ENCODE measurements at places on chromosomes 6 and 20.

DNA sequence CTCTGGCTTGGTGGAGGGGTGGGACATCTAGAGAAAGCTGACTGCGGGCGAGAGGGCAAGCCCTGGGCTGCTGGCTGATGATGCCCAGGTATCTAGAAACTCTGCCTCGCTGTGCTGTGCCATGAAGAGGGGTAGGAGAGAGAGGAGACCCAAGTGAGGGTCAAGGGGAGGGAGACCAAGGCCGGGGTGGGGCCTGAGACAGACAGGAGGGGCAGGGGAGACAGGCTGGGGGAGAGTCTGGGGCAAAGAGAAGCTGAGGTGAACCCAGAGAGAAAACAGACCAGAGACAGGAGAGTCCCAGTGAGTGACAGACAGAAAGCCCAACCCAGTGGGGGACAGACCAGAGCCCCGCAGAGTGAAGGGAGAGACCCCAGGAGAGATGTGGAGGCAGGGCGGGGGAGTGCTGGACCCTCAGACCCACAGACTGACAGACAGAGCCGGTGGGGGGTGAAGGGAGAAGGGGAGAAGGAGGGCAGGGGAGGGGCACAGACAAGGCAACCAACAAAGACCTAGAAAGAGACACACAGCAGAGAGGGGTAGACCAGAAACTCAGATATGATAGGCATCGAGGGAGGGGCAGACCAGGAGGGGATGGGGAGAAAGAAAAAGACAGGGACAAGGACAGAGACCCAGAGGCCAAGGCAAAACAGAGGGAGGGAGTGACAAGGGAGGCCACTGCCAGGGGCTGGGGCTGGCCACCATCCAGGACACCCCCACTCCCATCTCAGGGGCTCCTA is 5.9 kb downstream of the TEAD3 start:
- no peak for DNase-seq

- DNase-seq = no peak
Measured at GRCh38 chr6:117142995-117143394, 122.4 kb upstream of the VGLL2 start.

GRCh38 chr6:15310680-15311079 is 64.8 kb downstream of the JARID2 start:
- DNase-seq = no peak

GRCh38 chr6:17585766-17586490 is 14.2 kb upstream of the FAM8A1 start:
- DNase-seq = no peak

GRCh38 chr6:692356-692851 is 535 bp downstream of the EXOC2 start:
- peak; percentile 74 for DNase-seq

DNA sequence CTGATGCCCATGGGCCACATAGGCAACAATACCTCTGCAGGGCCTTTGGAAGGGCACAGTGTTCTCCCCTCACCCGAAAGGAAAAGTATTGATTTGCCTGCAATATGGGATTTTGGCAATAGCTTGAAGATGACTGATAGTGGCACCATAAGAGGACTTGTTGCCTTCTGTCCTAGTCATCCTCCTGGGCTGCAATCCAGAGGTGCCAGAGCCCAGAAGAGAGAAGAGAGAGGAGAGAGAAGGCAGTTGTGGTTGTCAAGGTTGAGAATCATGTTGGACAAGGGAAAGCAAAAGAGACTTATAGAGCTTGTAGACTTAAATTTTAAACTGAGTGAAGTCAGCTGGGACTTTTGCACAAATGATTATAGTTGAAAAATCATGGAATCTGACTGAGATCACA is 14.6 kb downstream of the HDGFL1 start:
- no peak for DNase-seq

DNA sequence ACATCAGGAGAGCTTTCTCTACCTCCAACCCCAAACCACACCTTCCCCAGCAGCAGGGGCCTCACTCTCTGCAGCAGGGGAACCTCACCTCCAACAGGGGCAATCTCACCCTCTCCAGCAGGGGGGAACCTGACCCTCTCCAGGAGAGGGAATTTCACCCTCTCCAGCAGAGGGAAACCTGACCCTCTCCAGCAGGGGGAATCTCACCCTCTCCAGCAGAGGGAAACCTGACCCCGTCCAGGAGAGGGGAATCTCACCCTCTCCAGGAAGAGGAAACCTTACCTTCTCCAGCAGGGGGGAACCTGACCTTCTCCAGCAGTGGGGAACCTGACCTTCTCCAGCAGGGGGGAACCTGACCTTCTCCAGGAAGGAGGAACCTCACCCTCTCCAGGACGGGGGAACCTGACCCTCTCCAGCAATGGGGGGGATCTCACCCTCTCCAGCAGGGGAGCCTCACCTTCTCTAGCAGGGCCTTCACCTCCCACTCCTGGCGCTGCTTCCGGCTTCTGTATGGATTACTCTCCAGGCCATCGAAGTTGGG is 3.1 kb downstream of the B3GALT4 start:
- no peak for DNase-seq

DNA sequence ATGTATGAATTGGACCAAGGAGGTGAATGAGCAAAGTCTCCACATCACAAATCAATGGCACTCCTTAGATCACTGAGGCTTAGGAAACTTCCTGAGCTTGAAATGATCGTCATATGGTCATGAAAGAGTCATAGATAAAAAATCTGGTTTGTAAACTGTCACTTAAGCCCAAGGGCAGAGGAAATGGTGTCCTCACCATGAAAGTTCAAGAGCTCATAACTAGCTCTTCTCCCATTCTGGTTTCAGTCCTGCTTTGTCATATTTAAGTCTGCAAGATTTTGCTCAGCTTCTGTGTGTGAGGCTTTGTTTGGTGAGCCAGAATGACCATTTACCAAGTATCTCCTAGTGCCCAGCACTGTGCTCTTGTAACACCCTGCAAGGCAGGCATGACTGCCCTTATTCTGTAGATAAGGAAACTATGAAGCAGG is 60.5 kb downstream of the GJA10 start:
- no peak for DNase-seq

DNA sequence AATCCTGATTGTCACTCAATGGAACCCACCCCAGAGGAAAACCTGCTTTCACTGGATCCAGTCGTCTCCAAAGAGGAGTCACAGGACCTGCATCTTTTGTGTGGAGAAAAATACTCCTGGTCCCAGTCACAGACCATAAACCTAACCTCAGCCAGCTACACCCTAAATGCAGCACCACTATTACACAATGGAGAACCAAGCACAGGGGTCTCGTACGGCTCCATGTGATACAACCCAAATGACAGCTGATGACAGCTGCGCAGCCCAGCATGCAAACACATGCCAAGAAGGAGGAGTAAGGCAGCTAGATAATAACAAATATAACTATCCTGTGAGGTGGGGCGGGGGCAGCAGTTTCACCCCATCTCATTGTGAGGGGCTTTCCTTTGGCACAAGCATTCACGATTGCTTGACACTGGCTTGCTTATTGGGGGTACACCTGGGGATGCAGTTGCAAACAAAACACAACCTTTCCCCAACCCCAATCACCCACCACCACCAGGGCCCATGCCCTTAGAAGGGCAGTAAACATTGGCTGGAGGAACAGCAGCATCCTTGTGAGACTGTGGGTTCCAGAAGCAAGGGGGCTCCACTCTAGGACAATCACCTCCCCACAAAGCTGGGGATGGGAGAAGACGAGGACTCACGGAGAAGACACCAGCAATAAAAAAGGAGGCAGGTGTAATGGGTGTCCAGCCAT is 51.5 kb downstream of the TRERF1 start:
- DNase-seq = no peak

DNA sequence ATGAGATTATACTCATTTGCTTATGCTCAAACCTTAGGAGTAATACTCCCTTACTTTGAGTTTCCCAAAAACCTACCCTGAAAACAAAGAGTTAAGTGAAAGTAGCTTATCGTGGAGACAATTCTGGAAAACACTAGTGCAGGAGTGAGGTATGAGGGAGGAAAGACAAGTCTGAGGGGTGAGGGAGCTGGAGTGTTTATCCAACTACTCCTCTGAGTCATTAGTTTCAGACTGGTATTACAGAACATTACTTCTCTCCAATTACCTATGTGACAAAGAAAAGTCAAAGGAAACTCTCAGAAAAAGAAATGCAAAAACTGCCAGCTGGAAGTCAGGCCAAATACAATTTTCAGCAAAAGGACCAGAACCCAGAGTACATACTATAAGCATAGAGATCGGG is 171.1 kb upstream of the SPTLC3 start:
- no peak for DNase-seq

- no peak for DNase-seq
Measured at GRCh38 chr6:153069897-153070296, 61.2 kb downstream of the RGS17 start.

DNA sequence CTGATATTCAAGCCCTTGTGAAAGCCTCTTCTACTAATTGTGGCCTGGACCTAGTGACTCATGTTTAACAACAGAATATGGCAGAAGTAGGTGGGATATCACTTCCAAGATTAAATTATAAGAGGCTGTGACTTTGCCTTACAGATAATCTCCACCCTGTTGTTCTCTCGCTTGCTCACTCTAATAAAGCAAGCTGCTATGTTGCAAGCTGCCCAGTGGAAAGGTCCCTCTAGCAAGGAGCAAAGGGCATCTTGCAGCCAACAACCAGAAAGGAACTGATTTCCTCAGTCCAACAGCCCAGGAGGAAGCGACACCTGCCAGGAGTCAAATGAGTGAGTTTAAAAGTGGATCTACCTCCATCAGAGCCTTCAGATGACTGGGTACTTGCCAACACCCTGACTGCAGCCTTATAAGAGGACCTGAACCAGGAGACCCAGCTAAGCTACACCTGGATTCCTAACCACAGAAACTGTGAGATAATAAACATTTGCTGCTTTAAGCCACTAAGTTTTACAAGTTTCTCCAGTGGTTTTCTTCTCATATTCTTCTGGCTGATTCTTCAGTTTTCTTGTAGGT is 112.6 kb downstream of the FRK start:
- no peak for DNase-seq

GRCh38 chr20:5770231-5770986 is 20.2 kb downstream of the SHLD1 start:
- DNase-seq = no peak

DNA sequence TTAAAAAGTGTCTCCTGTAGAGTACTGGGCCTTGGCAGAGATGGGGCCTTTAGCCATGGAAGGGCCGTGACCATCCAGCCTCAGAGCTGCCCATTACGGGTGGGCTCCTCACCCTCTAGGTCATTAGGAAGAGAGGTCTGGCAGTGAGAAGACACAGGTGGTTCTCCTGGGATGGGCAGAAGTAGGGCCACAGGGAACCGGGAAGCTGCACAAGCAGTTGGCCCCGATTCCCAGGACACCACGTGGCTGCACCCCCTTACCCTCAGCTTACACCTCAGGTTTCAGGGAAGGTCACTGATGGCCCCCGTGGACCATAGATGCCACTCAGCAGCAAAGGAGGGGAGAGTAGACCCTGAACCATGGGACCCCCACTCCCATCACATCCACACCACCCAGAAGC is 1.6 kb downstream of the RAET1G start:
- DNase-seq = no peak

DNA sequence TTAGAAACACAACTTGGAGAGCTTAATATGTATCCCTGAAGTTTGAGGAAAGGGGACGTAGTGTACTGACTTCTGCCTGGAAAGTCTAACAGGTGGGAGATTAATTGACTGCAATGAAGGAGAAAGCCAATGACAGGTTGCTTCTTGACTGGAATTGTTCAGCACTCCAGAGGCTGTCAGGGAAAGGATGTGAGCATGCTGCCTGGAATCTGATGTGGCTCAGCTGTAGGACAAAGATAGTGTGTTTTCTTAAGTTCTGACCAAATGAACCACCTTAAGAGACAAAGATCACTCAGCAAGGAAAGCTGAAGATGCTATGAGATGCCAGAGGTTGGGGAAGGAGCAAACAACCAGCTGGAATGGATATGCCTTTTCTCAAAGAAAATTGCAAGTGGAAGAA is 185.8 kb downstream of the PHF3 start:
- DNase-seq = no peak

- no peak for DNase-seq
Measured at GRCh38 chr6:135680964-135681913, 170.3 kb upstream of the PDE7B start.

GRCh38 chr6:15176816-15177370 is 69.0 kb upstream of the JARID2 start:
- no peak for DNase-seq

GRCh38 chr6:125722886-125723285 is 26.5 kb upstream of the HEY2 start:
- no peak for DNase-seq

- no peak for DNase-seq
Measured at GRCh38 chr6:5507131-5507681, 245.9 kb downstream of the FARS2 start.

DNA sequence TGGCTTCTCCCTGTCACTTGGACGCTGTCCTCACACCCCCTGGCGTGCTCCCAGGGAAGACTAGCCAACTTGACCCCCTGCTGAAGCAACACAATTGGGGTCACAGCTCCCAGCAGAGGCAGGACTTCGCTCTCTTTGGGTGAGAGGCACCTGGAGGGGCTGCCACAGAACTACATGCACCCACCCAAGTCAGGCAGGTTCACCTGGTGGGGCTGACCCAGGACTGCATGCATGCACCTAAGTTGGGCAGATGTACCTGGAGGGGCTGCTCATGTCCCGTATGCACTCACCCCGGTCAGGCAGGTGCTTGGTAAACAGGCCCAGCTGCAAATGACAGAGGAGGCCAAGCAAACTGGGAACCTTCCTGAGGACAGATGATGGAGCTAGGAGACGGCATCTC is 154.3 kb upstream of the RPS6KA2 start:
- no peak for DNase-seq

DNA sequence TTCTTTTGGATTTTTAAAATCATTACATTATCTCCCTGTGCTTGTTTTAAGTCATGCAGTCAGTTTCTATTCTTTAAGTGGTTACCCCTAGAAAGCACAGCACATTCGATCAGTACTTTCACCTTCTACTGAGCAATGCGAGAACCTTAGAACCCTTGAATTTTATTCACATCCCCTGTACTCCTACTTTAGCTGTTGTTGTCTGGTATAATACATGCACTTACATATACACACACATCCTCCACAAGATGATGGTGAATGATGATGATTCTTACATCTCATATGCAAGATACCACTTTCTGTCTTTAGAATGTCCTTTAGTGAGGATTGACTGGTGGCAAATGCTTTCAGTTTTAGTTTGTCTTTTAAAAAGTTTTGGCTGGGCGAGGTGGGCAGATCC is 5.7 kb downstream of the CDC40 start:
- DNase-seq = no peak

DNA sequence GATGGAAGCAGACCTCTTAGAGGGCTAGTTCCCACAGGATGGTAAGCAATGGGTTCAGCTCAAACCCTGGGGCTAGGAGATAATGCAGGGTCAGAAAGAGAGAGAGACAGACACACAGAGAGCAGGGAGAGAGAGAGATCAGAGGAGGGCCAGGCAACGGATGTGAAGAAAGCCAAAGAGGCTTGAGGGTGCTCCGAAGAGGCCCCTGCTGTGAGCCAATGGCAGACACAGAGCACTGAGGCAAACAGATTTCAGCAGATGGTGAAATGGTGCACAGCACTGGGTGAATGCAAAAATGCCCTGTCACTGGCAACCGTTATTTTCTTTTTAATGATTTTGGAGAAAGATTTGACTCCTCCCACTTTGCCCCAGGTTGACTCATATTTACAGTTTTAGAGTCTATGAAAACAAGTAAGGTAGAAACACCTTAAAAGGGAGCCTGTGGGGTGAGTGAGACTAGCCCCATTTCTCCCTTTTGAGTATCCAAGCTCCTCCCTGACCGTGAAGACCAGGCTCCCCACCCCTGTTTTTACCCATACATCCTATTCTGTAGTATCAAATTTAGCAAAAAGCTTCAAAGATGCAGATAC is 840 bp downstream of the DEFB132 start:
- no peak for DNase-seq

- DNase-seq = no peak
Measured at GRCh38 chr6:45351667-45352066, 23.5 kb downstream of the RUNX2 start.

GRCh38 chr20:46204594-46205186 is 86.6 kb downstream of the CD40 start:
- no peak for DNase-seq
